ENCODE measurements at places on chromosomes 12 and 14. TPM values are rescaled to one million over a fixed set of nuclear protein-coding genes. Genes with fewer than 3 reads are reported as not detected.

Gene SERPINA9
- not detected for total RNA-seq

Gene BHLHE41
- total RNA-seq: not detected

Gene IL23A
- 12.5 TPM for total RNA-seq

Gene ERP27
- 0.13 TPM for total RNA-seq

Gene OSBPL8
- total RNA-seq: 88.6 TPM

Gene PACS2
- 20.8 TPM for total RNA-seq

Gene YY1
- total RNA-seq: 76.9 TPM

Gene ASCL1
- not detected for total RNA-seq

Gene AQP2
- not detected for total RNA-seq

Gene GALNT8
- total RNA-seq: not detected

GRCh38 chr12:70648191-70648590, 11.0 kb upstream of the PTPRB start:
- H3K4me1 ChIP-seq: peaks cover 2% of the 10 kb centered on the region
- no peak overlapping the region for H3K4me3 ChIP-seq
- H3K27me3 ChIP-seq: no peaks in the 10 kb centered on the region
- no peak for DNase-seq
- no peak overlapping the region for H3K27ac ChIP-seq

- no peaks in the 10 kb centered on the region for H3K27me3 ChIP-seq
- no peak overlapping the region for H3K4me3 ChIP-seq
- H3K4me1 ChIP-seq: no peaks in the 10 kb centered on the region
Observed at GRCh38 chr12:39605996-39606395, 13.6 kb downstream of the ABCD2 start.

GRCh38 chr12:11827091-11828061, 177.9 kb downstream of the ETV6 start:
- no peak overlapping the region for H3K4me3 ChIP-seq
- H3K4me1 ChIP-seq: peaks cover 4% of the 10 kb centered on the region
- no peak overlapping the region for H3K27ac ChIP-seq
- H3K36me3 ChIP-seq: no peaks in the 10 kb centered on the region

- no peak overlapping the region for H3K4me3 ChIP-seq
- no peaks in the 10 kb centered on the region for H3K27me3 ChIP-seq
- H3K36me3 ChIP-seq: no peaks in the 10 kb centered on the region
Observed at GRCh38 chr12:83378186-83378727, 691.6 kb downstream of the TMTC2 start.

DNA sequence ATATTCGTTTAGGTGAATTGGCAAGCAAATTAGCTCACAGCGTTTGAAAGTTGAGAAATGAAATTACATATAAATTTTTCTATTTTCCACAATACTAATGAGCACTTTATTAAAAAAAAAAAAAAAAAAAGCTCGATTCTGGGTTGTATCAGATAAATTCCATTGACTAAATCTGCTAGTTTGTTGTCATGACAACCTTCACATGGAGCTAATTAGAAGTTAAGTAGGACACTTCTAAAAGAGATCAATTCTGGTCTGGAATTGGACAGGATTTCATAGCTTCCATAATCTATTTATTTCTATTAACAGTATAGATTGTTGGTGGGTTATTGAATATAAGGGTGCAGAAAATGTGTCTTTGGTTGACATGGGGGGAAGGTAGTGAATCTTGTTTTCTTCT, 85.5 kb upstream of the NEDD1 start:
- H3K27me3 ChIP-seq: no peaks in the 10 kb centered on the region
- no peak overlapping the region for H3K4me3 ChIP-seq
- no peaks in the 10 kb centered on the region for H3K4me1 ChIP-seq
- no peak for DNase-seq

DNA sequence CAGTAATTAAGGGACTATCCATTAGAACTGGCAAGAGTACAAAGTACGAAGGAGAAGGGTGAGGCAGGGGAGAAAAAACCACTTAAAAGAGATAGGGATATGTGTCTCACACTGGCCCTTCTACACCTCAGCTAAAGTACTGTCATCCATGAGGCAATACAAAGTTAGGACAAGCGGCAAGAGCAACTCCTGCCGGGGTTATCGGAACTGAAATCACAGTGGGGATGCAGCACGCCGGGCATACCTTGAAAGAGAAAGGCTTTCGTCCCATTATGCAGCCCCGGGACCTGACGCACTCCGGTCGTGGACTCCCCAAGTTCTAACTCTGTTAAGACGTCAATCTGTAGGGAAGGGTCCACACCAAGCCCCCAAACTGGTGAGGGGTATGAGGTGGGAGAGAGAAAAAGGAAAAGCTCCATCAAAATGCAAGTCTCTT, 1.1 kb downstream of the NELL2 start:
- DNase-seq: no peak
- no peaks in the 10 kb centered on the region for H3K36me3 ChIP-seq
- H3K4me3 ChIP-seq: no peak overlapping the region
- H3K27me3 ChIP-seq: peaks cover 9% of the 10 kb centered on the region
- no peak overlapping the region for H3K27ac ChIP-seq
- H3K4me1 ChIP-seq: peaks cover 14% of the 10 kb centered on the region

- no peak overlapping the region for H3K4me3 ChIP-seq
- H3K4me1 ChIP-seq: no peaks in the 10 kb centered on the region
- no peak overlapping the region for H3K27ac ChIP-seq
Observed at GRCh38 chr14:71267007-71267513, 359.8 kb downstream of the PCNX1 start.

DNA sequence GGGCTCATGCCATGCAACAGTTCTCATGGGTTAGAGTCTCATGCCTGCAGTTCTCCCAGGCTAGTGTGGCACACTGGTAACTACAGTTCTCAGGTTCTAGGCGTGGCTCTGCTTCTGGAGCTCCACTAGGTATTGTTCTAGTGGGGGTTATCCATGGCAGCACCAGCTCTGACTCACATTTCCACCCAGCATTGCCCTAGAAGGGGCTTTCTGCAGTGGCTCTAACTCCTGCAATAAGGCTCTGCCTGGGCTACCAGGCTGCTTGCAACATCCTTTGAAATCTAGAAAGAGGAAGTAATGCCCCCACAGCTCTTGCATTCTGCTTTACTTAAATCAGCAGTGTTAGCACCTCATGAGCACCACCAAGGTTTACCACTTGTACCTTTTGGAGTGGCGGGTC, 220.3 kb upstream of the ARID2 start:
- H3K4me3 ChIP-seq: no peak overlapping the region
- H3K4me1 ChIP-seq: no peaks in the 10 kb centered on the region
- H3K27me3 ChIP-seq: no peaks in the 10 kb centered on the region

DNA sequence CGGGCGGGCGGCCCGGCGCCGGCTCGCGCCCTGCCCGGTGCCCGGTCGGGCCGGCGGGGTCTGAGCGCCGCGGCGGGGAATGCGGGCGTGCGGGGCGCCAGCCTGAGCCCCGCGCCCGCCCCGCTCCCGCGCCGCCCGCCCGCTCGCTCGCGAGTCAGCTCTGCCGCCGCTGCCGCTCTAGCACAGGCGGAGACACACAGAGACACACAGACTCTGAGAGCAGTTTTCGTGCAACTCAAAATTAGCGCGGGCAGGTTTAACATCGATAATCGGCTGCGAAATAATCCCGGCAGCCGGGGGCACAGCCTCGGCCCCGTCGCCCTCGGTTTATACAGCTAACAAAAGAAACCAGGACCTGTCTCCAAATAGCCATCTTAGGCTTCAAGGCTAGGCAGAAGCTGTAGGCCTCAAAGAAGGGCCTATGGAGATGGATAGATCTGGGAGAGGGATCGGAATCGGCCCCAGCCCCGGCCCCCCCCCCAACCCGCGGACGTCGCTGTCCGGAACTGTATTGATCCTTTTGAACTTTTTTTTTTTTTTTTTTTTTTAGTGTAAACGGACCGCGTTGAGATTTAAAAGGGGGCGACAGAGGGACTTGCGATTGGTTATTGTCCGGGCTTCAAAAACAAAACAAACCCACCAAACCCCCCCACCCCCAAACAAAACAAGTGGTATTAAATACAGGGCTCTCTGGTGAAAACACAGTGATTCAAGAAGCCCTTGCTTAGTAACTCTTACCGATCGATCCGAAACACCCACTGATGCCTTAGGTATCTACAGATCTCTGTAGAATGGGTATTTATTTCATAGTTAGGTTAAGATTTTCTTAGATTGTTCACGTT, 1.1 kb downstream of the ARID2 start:
- peaks cover 4% of the 10 kb centered on the region for H3K4me1 ChIP-seq
- peaks cover 25% of the 10 kb centered on the region for H3K36me3 ChIP-seq
- peak; percentile 36 for DNase-seq
- peak overlapping the region; percentile 71 for H3K4me3 ChIP-seq

DNA sequence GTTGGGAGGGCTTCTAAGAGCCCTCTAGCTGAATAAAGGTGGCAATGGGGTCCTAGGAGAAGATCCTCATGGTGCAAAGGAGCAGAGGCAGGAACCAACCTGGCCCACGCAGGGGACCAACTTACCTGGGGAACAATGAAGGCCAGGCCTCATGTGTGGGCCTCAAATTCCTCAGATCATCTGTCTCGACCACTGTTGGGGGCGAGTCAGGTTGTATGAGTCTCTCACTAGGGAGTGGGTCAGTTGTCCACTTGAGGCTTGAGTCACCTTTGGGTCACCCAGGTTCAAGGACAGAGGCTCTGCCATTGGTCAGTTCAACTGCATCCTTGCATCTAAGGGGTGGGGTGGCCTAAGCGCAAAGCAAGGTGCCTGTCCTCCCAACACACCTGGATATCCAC, 43.7 kb upstream of the BDKRB2 start:
- DNase-seq: no peak
- H3K4me3 ChIP-seq: no peak overlapping the region
- no peaks in the 10 kb centered on the region for H3K27me3 ChIP-seq
- H3K4me1 ChIP-seq: no peaks in the 10 kb centered on the region

DNA sequence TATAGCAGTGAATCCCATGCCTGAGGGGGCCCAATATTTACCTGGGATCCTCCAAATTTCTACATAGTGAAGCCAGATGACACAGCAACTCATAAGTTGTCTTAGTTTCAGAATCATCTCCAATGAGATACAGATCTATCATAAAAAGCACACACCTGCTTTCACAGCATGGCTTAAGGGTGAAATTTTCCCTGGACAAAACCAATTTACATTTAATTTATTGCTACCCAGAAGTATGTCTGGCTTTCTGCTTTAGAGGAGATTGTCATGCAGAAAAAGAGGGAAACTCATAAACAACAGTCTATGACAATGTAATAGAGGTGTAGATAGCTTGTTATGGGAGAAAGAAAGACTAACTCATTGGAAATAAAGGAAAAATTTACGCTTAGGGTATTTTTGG, 113.0 kb downstream of the MGAT4C start:
- no peaks in the 10 kb centered on the region for H3K4me1 ChIP-seq
- no peak overlapping the region for H3K4me3 ChIP-seq
- no peaks in the 10 kb centered on the region for H3K27me3 ChIP-seq
- no peak overlapping the region for H3K27ac ChIP-seq
- no peak for DNase-seq

DNA sequence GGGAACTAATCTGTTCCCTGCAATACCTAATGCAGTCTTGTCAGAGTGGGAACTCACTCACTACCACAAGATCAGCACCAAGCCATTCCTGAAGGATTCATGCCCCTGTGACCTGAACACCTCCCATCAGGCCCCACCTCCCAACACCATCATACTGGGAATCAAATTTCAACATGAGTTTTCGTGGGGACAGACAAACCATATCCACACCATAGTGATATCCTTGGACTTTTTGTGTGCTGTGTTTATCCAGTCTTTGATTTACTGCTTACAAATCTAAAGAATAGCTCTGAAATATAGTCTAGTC, 243.5 kb downstream of the FBXL14 start:
- H3K36me3 ChIP-seq: no peaks in the 10 kb centered on the region
- no peaks in the 10 kb centered on the region for H3K27me3 ChIP-seq
- no peak overlapping the region for H3K4me3 ChIP-seq
- DNase-seq: no peak
- no peaks in the 10 kb centered on the region for H3K4me1 ChIP-seq

DNA sequence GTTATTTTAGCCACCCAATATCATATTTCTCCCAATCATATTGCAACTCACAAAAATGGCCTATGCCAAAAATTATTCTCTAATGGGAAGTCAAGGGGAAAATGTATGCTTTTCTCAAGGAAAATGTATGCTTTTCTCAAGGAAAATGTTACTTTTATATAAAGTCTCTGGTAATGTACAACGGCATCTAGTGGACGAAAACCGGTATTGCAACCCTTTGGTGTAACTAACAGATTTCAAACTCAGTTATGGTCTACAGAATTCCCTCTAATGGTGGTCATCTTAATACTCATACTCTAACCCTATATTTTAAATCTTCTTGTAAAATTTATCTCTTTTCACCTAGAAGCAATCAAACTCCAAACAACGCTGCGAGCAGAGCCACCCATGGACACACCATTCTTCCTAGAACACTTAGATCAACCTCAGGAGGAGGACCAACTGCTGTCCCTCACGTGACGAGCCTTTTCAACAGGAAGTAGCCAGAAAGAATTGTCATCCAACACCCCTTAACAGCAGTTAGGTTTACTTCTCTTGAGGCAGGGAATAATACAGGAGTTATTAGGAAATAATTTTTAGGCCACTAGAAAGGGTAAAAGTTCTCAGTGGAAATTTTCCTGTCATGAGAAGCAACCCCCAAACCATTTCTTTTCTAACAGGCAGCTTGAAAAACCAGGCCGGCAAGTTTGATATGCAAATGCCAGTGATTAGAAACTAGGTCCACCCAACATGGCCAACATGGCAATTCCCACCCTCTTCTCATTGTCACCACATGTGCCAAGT, 20.1 kb downstream of the APOBEC1 start:
- H3K4me3 ChIP-seq: no peak overlapping the region

GRCh38 chr12:53071591-53072551, 7.3 kb downstream of the SPRYD3 start:
- H3K4me3 ChIP-seq: no peak overlapping the region
- peak overlapping the region; percentile 44 for H3K27ac ChIP-seq
- H3K4me1 ChIP-seq: peaks cover 19% of the 10 kb centered on the region
- DNase-seq: peak; percentile 81

- peak overlapping the region; percentile 99 for H3K27ac ChIP-seq
- no peaks in the 10 kb centered on the region for H3K27me3 ChIP-seq
- peak; percentile 26 for DNase-seq
- peaks cover 58% of the 10 kb centered on the region for H3K36me3 ChIP-seq
Observed at GRCh38 chr14:92122351-92122677, 545 bp downstream of the CPSF2 start.

DNA sequence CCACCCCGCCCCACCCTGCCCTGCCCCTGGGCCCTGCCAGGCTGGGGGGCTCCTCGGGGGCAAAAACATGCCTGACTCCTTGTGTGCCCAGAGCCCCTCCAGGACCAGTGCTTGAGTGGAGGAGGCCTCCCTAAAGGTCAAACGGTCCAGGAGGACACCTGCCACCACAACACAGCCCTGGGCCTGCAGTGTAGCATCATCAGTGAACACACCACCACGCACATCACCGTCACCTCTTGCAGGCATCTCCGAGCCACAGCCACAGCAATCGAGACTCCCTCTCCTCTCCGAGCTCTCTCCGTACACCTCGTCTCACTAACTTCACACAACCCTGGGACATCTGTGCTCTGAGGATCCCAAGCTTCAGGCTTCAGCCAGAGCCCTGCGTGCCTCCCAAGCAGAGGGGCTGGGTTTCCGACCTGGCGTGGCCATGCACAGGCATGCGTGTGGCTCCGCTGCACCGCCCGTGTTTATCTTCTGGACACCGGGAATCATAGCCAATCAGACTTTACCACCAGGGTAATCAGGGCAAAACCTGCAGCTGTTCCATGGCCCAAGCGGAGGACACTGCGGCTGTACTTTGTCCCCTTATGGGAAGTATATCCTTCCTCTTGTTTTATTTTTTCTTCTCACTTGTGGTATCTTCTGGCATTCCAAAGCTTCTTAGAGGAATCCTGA, 6.2 kb upstream of the DIO3 start:
- DNase-seq: peak; percentile 16
- no peak overlapping the region for H3K27ac ChIP-seq
- H3K4me3 ChIP-seq: no peak overlapping the region
- H3K27me3 ChIP-seq: peaks cover 32% of the 10 kb centered on the region
- no peaks in the 10 kb centered on the region for H3K36me3 ChIP-seq

All from K562 (cell line).